ENCODE measurements at places on chromosomes 11 and 22.

GRCh38 chr22:36684841-36685240 lies 18.7 kb downstream of the CACNG2 start:
- no peak for DNase-seq

- no peak for DNase-seq
These were observed 25.0 kb upstream of the SUSD2 start for GRCh38 chr22:24156141-24156912.

DNA sequence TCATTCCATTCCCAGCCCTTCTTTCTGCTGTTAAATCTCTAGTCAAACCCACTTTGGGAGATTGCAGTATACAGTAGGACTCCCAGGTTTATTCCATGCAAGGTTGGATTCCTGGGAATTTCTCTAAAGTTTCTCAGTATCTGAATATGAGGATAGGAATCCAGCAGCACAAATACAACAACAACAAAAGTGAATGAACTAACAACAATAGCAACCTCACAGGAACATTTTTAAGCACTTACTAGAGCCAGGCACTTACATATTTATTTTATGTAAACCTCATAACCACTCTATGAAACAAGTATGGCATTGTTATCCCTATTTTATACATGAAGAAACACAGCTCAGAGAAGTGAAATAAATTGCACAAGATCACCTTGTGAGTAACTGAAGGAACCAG lies 1.9 kb downstream of the MMP7 start:
- no peak for DNase-seq

DNA sequence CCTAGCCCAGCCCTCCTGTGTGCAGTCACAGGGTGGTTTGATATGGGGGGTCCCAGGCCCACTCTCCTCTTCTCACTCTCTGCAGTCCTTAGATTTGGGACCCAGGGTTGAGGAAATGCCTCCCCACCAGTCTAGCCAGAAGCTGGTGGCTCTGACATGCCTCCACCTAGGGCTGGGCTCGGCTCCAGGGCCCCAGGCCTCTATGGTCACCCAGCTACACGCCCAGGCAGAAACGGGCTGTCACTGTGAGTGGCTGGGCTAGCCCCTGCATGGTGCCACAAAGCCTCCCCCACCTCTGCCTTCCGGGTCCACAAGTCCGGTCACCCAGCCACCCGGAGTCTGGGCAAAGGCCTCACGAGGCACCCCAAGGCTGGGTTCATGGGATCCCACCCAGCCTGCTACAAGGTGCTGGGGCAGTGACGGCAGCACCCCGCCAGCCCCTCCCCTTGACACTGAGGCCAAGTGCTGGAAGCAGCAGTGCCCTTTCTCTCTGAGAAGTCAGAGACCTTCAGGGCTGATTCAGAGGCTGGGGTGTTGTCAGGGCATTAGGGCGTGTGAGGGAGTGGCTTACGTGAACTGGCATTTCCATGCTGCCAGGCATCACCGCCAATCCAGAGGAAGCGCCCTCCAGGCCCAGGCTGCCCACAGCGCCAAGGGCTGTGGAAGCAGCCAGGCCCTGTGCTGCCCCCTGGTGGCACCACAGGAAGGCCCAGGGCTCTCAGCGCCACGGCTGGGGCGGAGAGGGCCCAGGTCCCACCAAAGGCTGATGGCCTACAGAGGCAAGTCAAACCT lies 638 bp upstream of the PITPNM1 start:
- DNase-seq = peak; percentile 71

- no peak for DNase-seq
These were observed 138.6 kb downstream of the KIRREL3 start for GRCh38 chr11:126861796-126862459.
